CD4-positive, alpha-beta memory T cell (primary cell): ENCODE measurements at places on chromosomes 1 and 21.

- no peak for DNase-seq
Measured at GRCh38 chr1:6099787-6100765, 54.4 kb downstream of the KCNAB2 start.

GRCh38 chr1:24995140-24995539 lies 65.1 kb upstream of the RUNX3 start:
- no peak for DNase-seq

- no peak for DNase-seq
Measured at GRCh38 chr1:158021721-158022120, 28.3 kb downstream of the KIRREL1 start.

- no peak for DNase-seq
Measured at GRCh38 chr1:174883409-174883808, 116.3 kb upstream of the CACYBP start.

GRCh38 chr1:18989176-18989799 lies 32.8 kb upstream of the IFFO2 start:
- no peak for DNase-seq

DNA sequence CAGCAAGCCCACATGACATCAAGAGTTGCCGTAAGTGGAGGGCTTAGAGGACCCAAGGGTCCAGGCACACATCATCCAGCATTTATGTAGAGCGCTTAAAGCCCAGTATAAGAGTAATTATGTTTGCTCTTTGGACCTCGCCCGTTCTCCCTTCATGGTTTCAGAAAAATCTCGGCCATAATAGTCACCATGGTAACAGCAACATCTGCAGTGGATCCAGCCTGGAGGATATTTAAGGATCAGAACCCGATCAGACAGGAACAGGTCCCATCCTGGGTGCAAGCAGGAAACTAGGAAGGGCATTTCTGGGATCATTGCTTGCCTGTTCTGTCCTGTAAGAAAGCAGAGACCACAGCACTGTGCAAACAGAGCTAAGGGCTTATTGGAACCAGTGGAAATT lies 89.9 kb upstream of the KAZN start:
- DNase-seq, result no peak
